ENCODE measurements at places on chromosomes 7 and 10. TPM values are rescaled to one million over a fixed set of nuclear protein-coding genes. Genes with fewer than 3 reads are reported as not detected.

The CDHR1 gene
- 126 TPM for total RNA-seq

The SMO gene
- 19.4 TPM for total RNA-seq

The VSTM4 gene
- 3.0 TPM for total RNA-seq

The FBXW4 gene
- total RNA-seq: 69.9 TPM

The CD36 gene
- 31.3 TPM for total RNA-seq
